ENCODE measurements at places on chromosomes 5 and 9. TPM values are rescaled to one million over a fixed set of nuclear protein-coding genes. Genes with fewer than 3 reads are reported as not detected.

CER1 gene
- not detected for total RNA-seq

ARID3C gene
- not detected for total RNA-seq

JAKMIP2 gene
- not detected for total RNA-seq

PCDHGB6 gene
- 0.09 TPM for total RNA-seq

CCDC171 gene
- 0.30 TPM for total RNA-seq

CDKN2A gene
- total RNA-seq: not detected

SNCAIP gene
- not detected for total RNA-seq

CDC25C gene
- total RNA-seq: 10.7 TPM

KIF4B gene
- not detected for total RNA-seq

SMARCA2 gene
- 41.5 TPM for total RNA-seq

GHR gene
- total RNA-seq: not detected

BHMT2 gene
- total RNA-seq: not detected

AIF1L gene
- total RNA-seq: 1.1 TPM

TPRN gene
- 9.6 TPM for total RNA-seq

IDNK gene
- 4.4 TPM for total RNA-seq

INSL4 gene
- total RNA-seq: 13.9 TPM

PCDHGB5 gene
- 2.1 TPM for total RNA-seq

RNF145 gene
- total RNA-seq: 132 TPM

OR1J2 gene
- total RNA-seq: not detected

SHISAL2B gene
- total RNA-seq: not detected

FGF18 gene
- 0.60 TPM for total RNA-seq

OSMR gene
- total RNA-seq: 80.4 TPM

SIT1 gene
- total RNA-seq: not detected

MSX2 gene
- total RNA-seq: 5.9 TPM

AGPAT2 gene
- 126 TPM for total RNA-seq

ANKRD34B gene
- not detected for total RNA-seq

CCL27 gene
- 0.22 TPM for total RNA-seq

SLC34A3 gene
- total RNA-seq: 0.07 TPM

ANKRD18A gene
- total RNA-seq: 4.9 TPM

RELL2 gene
- total RNA-seq: 3.7 TPM

EMB gene
- 2.4 TPM for total RNA-seq

DCP2 gene
- total RNA-seq: 8.7 TPM

PRR7 gene
- total RNA-seq: 41.0 TPM

ZNF883 gene
- total RNA-seq: 1.1 TPM

Measured in A549 treated with RU486 at 1 μM for 4 hours (cell line).